ENCODE measurements at places on chromosomes 12 and 14.

GRCh38 chr12:74370608-74371216, 166.9 kb upstream of the ATXN7L3B start:
- no peak for DNase-seq

- DNase-seq, result no peak
Measured at GRCh38 chr12:92995258-92995903, 66.3 kb upstream of the EEA1 start.

- no peak for DNase-seq
Measured at GRCh38 chr12:111981987-111982386, 31.0 kb downstream of the TMEM116 start.

DNA sequence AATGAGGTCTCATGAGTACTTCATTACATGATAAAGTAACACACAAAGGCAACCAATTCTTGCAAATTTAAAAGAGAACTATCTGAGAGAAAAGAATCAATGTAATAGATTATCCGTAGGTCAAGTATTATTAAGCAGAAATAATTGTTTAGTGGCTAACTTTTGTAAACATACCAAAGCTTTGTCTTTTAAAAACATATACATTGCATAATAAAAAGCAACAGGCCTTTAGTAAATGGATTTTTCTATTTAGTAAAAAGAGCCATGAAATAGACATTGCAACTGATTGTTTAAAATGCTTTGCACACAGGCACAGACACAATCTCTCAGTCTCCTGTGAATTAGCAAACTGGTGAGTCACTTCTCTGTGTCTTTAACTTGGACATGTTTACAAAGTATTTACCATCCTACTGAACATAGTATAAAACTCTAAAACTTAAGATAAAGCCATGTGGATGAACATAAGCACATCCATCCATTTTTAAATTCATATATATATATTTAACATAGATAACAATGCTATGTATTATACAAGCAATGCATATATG, 518.7 kb upstream of the MGAT4C start:
- DNase-seq, result no peak

DNA sequence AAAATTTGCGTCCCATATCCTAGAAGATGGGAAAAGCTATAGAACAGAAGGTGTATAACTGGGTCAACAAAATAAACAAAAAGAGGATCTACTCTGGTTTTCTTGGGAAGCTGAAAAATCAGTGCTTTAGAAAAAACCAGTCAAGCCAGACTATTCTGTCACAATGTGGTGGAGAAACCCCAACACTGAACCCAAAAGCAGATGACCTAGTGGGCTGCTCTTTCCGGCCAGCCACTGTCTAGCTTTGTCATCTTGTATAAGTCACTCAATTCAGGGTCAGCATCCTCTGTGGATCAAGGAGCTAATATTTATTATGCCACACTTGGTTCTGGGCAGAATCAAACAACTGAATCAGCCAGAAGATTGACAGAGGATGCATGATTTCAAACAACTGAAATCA, 26.6 kb upstream of the TMCC3 start:
- no peak for DNase-seq

- DNase-seq, result no peak
Measured at GRCh38 chr12:68868043-68868790, 60.2 kb downstream of the MDM2 start.

DNA sequence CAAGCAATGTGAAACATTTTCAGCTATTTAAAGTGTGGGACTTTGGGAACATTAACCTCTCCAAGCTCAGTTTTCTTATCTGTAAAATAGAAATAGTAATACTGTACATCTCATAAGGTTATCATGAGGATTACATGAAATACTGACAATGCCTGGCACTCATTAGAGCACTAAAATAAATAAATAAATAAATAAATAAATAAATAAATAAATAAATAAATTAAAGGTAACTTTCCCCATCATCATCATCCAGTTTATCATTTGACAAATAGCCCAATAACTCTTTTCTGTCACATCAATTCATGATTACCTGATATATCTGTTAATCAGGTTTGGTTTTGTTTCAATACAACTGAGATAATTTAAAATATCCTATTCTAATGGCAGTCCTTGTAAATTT, 48.5 kb downstream of the EFCAB11 start:
- no peak for DNase-seq

DNA sequence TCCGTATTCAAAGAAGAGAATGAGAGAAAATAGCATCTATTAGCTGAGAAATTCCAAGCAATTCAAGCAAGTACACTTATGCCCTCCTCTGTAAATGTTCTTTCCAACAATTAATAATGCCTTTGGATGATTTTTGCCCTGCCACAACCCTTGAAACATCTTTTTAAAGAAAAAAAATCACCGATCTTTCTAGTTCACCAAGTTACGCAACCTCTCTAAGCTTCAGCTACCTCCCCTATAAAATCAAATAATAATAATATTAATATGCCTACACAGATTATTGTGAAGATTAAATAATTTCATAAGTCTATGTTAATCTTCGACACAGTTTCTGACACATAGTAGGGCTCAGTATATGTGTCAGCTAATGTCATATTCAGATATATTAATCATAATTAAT, 19.1 kb downstream of the DEPDC4 start:
- no peak for DNase-seq

- no peak for DNase-seq
Measured at GRCh38 chr12:54444206-54444605, 25.1 kb upstream of the ITGA5 start.

DNA sequence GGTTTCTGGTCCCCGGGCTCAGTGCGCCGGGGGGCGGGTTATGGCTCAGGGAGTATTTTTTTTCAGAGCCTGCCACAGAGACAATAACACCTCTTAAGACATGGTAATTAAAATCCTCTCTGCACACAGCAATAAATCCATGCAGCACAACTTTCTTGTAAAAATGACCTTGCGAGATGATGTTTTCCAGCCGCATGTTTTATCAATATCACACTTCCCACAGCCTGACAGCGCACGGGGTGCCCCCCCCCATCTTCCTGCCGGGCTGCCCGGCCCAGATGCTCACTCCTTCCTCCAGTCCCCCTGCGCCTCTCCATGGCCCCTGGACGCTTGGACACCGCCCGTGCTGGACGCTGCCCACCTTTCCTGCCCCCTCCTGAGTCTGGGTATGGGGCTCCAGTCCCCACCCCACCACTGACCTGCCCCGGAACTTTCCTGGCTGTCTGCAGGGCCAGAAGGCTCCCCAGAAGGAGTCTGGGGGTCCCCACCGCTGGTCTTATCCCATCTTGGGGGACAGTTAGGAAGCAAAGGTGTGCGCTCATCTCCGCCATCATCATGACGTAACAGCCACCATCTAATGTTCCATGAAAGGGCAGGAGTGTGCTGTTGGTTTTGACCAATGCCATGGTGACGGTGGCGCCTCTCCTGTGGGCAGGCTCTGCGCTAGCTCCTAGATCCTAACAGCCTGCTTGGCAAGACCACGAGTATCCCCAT, 182.9 kb downstream of the KIF26A start:
- DNase-seq, result no peak

DNA sequence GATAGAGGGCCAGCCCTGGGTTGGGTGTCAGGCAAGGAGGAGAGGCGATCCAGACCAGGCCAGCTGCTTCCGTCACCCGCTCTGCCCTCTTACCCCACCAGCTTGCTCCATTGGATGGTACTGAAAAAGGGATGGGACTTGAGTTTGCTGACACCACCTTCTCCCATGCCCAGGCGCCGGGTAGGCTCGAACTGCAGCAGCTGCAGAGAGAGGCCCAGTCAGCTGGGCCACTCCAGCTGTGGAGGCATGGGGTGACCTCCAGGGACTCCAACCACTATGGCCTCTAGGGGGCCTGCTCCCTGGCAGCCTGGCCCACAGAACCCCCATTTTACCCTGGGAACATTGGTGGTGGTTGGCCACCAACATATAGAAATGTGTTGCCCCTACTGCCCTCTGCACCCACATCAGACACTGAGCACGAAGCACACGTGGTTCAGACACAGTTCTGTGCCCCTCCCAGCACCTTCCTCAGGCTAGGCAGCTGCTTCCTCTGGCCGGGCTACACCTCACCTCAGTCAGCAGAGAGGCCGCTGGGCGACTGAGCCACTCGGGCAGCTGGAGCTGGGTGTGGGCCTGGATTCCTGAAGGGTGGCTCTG, 16.0 kb downstream of the RPS6KL1 start:
- DNase-seq, result no peak

- no peak for DNase-seq
Measured at GRCh38 chr14:102277874-102278630, 26.9 kb downstream of the MOK start.

GRCh38 chr14:100824091-100824551, 1.8 kb upstream of the MEG3 start:
- no peak for DNase-seq

DNA sequence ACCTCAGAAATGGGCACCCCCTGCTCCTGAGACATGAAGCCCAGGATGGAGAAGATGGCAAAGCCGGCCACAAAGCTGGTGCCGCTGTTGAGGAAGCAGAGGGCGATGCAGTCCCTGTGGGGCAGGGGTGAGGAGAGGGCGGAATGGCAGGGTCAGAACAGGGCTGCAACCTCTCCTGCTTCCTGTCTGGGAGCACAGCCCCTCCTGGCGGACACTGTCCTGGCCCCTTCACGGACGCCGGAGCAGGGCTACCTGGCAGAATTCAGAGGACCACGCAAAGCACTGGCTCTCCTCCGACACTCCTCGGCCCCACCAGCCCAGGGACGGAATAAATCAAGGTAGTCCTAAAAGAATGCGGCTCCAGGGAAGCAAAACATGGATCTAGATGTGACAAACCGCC, 12.4 kb upstream of the SLC6A12 start:
- DNase-seq, result no peak

DNA sequence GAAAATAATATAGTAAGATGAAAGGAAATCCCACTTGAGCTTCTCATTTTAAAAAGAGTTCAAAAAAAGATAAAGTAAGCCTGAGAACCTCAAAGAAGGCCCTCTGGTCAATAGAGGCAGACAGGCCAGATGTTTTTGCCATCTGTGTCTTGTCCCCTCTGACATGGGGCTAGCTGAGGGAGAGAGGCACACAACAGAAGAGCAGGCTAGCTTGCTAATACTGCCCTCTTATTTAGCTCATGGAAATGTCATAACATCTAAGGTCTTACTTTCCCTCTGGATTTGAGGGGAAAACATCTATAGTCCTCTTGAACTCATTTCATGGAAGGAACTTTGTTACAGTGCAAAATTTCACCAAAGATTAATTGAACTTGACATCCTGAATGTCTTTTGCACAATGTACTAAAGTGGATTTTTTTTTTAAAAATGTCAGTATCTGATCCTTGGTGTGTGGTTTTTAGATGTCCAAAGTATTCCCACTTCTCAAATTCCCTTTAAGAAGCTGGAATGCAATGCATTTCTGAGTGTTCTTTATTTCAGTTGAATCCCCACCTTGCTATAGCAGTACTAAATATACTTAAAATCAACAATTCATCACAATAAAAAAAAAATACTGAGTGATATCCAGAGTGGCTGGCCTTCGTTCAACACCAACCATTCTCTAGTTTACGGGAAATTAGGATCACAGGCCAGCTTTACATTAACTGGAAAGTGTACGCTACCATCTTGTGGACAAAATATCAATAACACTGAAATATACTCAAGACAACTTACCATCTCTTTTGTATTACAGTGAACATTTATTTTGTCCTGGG, 176.7 kb downstream of the PAH start:
- DNase-seq, result no peak

GRCh38 chr12:41013881-41014642, 174.1 kb upstream of the PDZRN4 start:
- no peak for DNase-seq

- DNase-seq, result no peak
Measured at GRCh38 chr14:29587046-29587445, 340.6 kb downstream of the PRKD1 start.

DNA sequence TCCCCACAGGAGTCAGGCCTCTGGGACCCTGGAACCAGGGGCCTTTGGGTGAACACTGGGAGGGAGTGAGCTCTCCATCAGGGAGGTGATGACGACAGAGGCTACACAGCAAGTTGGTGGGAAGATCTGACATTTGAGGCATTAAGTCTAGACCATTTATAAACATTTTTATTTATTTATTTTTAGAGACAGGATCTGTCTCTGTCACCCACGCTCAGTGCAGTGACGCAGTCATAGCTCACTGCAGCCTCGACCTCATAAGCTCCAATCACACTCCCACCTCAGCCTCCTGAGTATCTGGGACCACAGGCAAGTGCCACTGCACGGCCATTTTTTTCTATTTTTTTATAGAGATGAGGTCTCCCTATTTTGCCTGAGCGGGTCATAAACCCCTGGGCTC, 53.6 kb downstream of the TEAD4 start:
- DNase-seq, result no peak

DNA sequence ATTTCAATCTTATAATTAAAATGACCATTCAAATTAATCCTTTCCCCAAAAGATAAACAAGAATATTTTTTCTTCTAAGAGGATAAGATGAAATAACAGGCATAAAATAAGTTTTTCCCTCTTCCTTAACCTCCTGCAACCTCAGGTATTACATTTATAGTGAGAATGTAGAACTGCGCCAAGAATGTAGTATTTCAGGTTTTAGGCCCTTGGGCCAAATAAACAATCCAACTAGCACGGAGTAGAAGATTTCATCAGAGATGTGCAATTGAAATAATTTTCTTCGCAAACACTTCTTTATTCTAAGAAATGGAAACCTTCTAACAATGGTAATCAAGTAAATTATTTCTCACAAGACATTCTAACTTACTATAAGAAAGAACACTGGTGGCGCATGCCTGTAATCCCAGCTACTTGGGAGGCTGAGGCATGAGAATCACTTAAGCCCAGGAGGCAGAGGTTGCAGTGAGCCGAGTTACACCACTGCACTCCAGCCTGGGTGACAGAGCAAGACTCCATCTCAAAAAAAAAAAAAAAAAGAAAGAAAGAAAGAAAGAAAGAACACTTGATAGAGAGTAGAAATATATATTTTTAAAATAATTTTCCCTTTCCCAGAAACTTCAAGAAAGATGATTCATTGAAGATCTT, 100.8 kb downstream of the TAOK3 start:
- DNase-seq, result no peak

DNA sequence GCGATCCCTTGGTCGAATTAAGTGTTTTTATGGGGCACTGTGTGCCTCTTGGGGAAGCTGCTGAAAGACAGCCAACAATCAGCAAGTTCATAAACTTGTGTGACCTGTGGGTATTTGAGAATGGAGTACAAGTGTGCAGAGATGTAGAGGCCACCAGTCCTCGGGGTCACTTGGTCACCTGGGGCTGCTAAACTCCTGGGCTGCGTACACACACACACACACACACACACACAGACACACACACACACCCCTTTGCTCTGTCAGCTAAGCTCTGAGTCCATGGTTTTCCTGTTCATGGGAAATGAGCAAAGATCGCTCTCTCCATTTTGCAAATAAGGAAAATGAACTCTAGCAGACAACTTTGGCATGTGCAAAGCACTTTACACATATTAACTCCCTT, 24.5 kb downstream of the DYRK4 start:
- no peak for DNase-seq

DNA sequence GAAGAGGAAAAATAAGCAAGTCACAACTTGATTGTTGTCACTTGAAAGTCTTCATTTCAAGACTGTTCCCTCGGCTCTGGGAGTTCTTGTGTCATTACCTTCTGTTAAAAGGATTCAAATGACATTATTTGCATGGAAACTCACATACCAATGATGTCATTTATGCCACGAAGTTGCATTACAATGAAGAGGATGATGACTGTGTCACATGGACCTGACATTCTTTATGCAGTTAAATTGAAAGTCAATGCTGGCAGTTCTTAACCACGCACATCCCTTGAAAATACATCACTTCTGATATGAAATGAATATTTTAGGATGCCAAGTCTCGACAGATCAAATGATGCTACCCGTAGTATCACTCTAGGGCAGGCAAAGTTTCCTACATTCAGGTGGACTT, 1069.5 kb downstream of the VRK1 start:
- DNase-seq, result no peak

Measured in Peyer's patch (tissue), 4 donors.